M059J (cell line): ENCODE measurements at places on chromosomes 7 and 10.
A peak's percentile ranks its signal among the peaks of the same experiment; 100 is the strongest.

DNA sequence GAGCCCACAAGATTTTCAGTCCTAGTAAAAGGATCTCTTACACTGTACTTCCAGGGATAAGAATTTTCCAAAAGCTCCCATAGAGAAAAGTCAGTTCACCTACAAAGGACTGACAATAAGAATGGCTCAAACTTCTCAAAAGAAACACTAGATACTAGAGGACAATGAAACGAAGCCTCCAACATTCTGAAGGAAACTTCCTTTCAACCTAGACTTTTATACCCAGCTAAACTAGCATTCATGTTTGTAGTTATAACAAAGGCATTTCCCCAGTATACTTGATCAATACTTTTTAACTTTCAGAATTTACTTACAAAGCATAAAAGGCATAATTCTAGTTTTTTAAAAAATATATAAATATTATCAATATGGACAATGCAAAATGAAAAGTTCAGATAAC, 41.0 kb upstream of the DNAAF5 start:
- no peak for DNase-seq

DNA sequence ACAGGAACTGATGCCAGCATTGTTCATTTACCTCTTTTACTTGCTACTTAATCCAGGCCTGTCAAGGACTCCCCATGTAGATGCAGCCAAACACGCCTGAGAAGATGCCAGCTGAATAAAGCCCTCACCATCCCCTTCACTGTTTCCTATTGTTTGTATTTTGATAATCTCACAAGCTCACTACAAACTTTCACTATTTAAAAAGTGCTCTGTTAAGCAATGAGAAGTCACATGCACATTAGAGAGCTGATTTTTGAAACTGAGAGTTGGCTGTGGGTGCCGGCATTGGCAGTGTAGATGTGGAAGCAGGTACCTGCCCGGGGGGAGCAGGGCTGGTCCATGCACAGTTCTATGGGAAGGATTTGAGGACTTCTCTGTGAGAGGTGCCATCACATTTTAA, 169.8 kb upstream of the GRB10 start:
- no peak for DNase-seq

DNA sequence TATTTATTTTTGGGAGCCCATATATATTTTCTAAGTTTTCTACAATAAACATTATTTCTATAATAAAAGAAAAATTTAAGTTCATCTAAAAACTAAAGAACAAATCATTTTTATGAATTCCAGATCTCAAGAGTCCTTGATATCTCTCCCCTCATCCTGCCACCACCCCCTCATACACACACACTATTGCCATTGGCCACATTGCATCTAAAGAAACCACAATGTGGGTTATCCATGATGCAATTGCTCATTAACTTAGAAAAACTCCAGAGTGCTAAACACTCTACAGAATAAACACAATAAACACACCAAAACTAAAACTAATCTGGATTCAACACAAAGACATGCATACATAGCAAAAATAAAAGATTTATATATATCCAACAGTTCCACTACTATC, 37.8 kb downstream of the FAM13C start:
- no peak for DNase-seq

DNA sequence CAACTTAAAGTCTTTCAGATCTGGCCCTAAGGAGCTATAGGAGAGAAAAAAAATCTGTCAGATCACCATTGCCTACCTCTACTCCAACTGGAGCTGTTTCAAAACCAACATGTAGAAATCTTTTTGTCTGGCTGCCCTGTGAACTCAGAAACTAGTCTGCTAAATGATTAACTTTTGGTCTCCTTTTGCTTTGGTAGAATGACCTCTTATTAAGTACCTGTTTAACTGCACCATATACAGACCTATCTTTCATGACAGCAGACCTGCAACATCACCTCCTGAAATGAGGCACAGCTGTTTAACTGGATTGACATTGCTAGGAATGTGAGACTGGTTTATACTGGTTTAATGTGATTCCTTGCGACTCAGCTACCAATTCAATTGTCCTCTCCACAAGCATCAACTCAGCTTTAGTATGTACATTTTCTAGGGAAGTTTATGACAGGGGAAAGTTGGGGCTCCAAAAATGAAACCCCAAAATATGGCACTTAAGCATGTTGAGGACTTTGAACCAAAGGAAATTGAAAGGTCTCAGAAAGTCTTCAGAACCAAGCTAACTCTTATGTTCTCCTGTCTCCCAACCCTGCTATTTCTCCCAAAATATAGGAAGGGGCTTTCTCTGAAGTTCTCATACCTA, 1.8 kb downstream of the CYP3A43 start:
- DNase-seq = no peak

DNA sequence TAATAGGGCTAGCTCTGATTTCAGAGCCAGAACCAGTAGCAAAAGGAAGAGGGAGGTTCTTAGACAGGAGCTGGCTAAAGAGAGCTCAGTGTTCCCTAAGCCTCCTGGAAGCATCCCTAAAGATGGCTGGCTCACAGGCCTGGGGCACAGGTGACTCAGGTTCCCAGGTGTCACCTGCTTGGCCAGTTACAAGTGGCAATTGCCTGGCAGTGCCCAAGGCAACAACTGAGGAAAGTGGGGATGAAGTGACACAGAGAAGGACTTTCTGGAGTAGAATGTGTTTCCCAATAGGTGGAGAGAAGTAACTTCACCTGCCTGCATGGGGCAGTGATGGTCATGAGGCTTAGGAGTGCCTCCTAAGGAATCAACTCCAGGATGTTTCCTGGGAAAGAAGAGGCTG, 66.5 kb upstream of the EEPD1 start:
- no peak for DNase-seq

DNA sequence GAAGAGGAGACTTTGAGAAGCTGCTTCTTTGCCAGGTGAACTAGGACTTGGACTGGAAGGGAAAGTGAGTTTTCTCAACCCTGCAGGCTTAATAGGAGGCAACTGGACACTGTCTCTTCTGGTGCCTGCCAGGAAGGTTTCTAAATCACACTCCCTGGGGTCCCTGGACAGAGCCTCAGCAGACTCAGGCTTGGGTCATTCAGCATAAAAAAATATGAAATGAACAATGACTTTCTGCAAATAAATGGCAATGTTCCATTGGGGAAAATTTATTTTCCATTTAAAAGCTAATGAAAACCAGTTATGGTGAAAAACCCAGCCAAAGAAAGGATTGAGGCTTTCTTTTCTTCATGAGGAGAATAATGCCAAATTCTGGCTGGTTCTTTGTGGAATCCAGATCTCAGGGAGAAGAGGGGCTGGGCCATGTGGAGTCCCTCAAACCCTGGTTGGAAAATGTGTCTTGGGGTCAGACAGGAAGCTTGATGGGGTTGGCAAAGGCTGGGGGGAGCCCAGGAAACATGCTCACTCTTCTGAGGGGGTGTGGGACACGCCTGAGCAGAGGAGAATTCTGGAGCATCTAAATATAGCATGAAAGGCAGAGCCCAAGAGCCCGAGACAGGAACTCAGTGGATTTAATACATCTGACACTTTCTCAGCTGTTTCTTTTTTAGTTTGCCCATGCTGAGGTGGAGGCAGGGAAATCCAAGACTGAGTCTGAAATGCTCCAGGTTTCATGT, 65.2 kb upstream of the EMX2 start:
- no peak for DNase-seq

DNA sequence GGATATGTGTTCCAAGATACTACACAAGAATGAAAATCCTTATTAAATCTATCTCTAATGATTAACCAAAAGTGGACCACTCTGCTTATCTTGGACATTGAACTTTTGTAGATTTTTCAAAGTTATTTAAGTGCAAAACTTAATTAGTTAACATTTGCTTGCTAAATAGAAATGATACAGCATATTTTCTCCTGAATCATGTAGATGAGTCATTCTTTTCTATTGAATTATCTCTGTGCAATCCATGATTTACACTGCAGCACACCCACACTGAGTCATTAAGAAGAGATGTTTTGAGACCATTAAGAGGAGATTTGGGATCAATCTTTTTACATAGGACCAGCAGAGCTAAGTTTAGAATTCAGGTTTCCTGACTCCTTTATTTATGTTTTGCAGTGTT, 6.6 kb upstream of the ABCC2 start:
- DNase-seq = peak; percentile 84

DNA sequence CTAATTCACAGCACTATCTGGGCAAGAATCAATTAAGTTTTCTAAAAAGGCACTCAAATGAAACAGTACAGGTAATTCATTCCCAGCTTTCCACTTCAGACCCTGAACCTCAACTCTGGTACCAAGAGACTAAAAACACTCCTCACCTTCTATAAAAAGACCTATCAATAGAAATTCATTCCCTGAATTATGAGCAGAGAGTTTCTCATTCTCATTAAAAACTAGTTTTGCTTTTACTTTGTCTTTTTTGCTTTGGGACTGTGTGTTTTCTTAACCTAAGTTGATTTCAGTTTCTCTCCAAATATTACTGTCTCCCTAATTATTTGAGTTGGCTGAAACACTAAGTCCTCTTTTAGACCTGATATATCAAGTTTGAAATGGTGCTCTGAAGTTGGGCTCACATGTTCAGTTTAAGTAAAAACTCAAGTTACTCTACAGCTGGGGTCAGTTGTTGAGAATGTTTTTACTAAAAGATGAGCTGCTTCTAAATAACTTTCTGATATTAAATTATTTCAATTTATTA, 189.5 kb downstream of the JAZF1 start:
- no peak for DNase-seq

- no peak for DNase-seq
Observed at GRCh38 chr10:50407076-50407801, 155.9 kb upstream of the ASAH2 start.

GRCh38 chr7:155713384-155713783, 68.9 kb downstream of the RBM33 start:
- no peak for DNase-seq

- no peak for DNase-seq
Observed at GRCh38 chr10:122293961-122294380, 22.9 kb downstream of the BTBD16 start.

GRCh38 chr10:110876000-110876399, 4.3 kb downstream of the PDCD4 start:
- DNase-seq = no peak

GRCh38 chr10:58577437-58577777, 64.7 kb downstream of the BICC1 start:
- DNase-seq = no peak

DNA sequence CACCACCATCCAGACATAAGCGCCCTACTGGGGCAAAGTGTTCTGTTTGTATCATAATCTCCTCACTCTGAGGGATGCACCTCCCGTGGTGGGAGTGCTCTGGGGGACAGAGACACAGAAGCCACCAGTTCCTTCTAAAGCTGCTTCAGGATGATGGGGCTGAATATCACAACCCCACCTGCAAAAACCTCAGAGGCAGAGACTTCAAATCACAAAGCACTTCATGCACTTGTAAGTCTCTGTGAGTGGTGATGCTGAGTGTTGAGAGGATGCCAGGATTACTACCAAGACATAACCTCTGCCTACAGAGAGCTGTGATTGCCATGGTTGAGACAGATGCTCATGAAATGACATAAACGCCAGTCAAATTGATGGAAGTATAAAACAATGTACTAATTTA, 255.5 kb downstream of the CALN1 start:
- no peak for DNase-seq

DNA sequence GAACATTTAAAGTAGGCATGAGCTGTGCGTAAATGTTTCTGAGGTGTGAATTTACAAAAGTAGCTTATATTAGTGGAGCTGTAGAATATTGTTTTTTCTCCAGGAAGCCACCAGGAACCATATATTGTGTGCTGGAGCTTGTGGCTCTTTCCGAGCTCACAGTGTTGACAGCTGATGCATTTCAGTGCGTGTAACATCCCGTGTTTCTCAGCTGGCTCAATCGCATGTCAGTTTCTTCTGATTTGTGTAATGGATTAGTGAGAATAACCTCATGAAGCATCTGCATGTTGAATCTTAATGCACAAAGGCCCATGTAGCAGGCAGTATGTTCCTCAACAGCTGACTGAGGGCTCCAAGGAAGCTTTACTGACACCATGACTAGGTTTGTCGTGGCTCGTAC, 39.4 kb downstream of the VKORC1L1 start:
- no peak for DNase-seq

- DNase-seq = no peak
Observed at GRCh38 chr7:2032030-2032875, 200.5 kb downstream of the MAD1L1 start.

GRCh38 chr10:23604613-23605012, 165.7 kb downstream of the OTUD1 start:
- DNase-seq = no peak

GRCh38 chr7:13988731-13989125, 738 bp downstream of the ETV1 start:
- DNase-seq = peak; percentile 49

DNA sequence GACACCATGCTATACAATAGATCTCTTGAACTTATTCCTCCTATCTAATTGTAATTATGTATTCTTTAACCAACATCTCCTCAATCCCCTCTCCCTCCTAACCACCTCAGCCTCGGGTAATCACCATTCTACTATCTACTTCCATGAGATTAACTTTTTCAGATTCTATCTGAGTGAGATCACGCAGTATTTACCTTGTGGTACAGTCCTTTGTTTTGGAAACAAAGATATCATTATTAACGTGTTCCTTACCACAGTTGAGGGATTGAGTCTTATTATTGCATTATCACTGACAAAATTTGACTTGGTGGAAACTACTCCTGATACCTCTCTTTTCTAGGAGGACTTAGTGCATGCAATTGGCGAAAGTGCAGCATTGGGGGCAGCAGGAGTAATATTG, 26.0 kb upstream of the HYAL4 start:
- peak; percentile 1 for DNase-seq

DNA sequence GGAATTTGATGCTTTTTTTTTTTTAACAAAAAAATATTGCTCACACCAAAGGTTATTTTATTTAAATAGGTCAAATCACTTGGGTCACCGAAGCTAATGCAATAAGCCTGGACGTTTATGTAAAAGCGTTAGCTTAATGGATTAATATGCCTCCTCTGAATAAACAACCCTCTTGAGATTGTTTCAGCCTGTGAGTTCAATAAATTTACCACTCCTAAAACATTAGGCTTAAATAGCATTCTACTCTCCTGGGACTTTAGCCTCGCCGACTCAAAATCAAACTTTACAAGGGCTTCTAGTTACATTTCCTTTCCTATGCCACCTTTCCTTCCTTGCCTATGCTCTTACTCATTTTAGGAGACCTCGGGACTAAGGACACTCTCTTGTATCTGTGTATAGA, 79.3 kb downstream of the DNAJB9 start:
- DNase-seq = no peak

- peak; percentile 86 for DNase-seq
Observed at GRCh38 chr7:95472581-95473161, 13.1 kb upstream of the ASB4 start.

GRCh38 chr10:86520871-86521677, 518 bp downstream of the WAPL start:
- DNase-seq = peak; percentile 62

DNA sequence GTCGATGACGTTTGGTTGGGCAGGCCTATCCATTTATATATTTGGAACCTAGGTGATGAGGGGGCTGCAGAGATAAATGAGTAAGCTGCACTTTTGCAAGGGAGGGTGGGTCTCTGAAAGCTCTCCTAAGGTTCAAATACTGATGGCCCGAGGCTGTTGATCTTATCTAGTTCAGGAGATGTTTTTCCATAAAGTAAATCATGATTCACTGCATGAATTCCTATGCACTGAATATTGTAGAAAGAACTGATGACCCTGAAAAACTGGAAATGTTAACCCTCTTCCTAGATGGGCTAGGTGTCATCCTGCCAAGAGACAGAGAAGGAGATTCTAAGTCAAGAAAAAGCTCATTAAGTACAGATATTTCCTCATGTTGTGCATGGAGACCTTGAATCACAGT, 459.9 kb downstream of the PLXNA4 start:
- DNase-seq = peak; percentile 92

GRCh38 chr7:42960762-42961161, 28.6 kb downstream of the MRPL32 start:
- no peak for DNase-seq

- DNase-seq = no peak
Observed at GRCh38 chr10:21385996-21386585, 139.4 kb downstream of the SKIDA1 start.
